ENCODE measurements at places on chromosomes 1 and 21.

DNA sequence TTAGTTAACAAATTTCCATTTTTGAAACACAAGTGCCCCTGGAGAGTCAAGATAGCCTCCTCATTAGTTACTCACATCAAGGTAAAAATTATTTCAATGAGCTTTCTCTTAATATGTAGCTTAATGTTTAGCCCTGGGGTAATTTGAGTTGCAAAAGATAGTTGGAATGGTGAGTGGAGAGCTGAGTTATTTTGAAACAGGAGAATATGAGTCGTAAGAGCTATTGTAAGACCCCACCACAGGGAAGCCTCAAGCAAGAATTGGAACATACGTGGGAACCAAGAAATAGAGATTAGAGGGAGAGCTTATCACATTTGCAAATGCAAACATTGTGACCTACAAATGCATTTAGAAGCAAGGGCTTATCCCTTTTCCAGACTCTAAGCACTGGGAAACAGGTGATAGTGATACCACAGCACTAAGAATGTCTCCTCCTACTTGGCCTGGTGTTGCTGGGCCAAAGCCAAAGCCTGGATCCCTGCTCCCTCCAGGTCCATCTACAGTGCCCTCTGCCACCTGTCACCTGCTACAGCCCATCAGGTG lies 635.1 kb downstream of the PTPRC start:
- DNase-seq, result no peak

DNA sequence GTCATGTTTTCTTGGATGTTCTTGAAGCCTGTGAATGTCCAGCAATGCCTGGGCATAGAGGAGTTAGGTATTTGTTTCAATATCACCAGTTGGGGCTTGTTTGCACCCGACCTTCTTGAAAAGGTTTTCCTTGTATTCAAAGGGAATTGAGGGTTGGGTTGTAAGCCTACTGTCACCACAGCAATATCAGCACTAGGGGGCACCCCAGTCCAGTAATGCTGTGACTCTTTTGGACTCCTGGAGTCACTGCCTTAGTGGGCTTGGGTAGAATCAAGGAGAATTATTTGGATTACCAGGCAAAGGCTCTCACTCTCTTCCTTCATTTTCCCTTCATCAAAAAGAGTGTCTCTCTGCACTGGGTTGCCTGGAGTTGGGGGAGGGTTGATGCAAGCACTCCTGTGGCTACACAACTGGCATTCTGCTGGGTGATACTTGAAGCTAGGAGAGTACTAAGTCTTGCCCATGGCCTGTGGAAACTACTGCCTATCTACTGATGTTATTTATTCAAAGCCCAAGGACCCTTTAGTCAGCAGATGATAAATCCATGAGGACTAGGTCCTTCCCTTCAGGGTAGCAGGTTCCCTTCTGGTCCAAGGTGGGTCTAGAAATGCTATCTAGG lies 34.5 kb downstream of the OR10R2 start:
- DNase-seq, result peak; percentile 10

GRCh38 chr1:229167318-229167717 lies 103.6 kb upstream of the RAB4A start:
- no peak for DNase-seq

- DNase-seq, result no peak
Observed at GRCh38 chr1:243435836-243436235, 180.0 kb downstream of the SDCCAG8 start.

DNA sequence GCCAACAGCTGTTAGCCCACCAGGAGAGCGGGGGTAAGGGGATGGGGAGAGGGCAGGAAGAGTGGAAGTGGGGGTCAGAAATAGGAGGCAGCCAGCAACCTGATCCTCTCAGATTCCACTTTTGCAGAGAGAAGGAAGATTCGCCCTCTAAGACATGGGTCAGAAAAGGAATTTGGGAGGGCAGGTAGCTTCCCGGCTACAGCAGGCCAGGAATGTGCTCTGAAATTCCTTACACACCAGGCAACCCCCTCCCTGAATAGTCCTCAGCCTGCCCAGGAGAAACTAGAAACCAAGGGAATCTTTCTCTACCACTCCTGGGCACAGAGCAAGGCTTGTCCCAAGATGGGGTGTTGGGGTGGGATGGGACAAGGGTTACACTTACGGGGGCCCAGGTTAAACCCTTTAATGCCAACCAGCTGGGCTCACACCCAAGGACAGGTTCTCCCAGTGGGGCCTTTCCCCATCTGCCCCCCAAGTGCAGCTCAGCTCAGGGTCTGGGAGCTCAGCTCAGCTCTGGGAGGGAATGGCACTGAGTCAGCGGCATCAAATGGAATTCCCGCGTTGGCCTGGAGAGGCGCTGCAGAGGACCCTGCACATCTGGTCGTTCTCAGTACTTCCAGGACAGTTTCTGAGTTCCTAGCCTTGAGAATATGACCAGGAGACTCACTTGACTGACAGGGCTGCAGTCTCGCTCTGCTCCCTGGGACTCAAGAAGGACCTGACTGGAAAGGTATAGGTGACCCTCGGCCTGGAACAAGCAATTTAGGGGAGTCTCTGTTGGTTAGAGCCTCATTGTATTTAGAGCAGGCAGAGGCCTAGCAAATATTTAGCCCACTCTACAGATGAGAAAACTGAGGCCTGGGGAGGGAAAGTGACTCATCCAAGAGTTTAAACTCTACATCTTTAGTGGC lies 761 bp downstream of the TNNT2 start:
- DNase-seq, result no peak

DNA sequence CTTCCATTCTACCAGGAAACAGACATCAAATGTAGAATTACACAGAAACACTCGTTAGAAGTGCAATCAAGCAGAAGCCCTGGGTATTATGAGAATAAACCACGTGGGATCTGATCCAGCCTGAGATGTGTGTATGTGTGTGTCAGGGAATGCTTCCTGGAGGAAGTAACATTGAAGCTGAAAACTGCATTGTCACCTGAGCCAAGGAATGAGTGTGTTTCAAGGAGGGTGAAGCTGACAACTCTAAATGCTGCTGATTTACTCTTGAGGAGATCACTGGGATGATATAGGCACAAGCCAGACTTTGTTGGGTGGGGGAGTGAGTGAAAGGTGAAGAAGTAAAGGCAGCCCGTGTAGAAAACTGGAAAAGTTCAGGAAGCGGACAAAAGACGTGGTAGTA lies 27.6 kb downstream of the FAAH start:
- no peak for DNase-seq

DNA sequence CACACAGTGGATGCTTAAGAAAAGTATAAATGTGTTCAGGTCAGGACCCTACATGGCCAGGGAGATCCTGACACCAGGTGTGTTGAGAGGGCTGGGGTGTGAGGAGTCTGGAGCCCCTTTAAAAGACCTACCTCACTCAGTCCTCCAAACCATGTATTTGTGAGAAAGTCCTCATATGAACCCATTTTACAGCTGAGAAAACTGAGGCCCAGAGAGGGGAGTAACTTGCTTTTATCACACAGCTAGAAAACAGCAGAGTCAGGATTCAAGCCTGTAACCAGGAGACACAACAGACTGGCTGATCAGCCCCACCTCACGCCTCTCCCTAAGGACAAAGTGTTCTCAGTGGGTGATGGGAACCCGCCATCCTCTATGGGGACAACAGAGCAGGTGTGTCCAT lies 706.7 kb downstream of the PTPRU start:
- DNase-seq, result no peak

DNA sequence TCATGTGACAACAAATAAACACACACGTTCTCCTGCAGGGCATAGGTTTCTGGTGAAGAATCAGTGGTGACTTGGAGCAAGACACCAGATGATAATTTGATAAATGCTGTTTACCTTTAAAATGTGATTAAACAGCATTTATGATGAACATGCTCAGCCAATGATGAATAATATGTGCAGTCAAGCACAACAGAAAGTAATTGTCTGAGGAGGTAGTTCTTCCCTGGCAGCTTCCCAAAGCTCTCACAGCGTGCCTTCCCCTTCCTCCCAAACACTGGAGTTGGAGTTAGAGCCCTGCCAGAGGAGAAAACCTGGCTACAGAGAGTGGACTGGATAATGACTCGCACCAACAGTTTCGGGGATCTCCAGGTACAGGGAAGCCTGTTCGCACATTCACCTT lies 463.5 kb downstream of the SMYD3 start:
- no peak for DNase-seq

GRCh38 chr1:20558191-20558590 lies 5.8 kb downstream of the FAM43B start:
- DNase-seq, result no peak

- no peak for DNase-seq
Observed at GRCh38 chr1:1374589-1374928, 448 bp downstream of the AURKAIP1 start.

DNA sequence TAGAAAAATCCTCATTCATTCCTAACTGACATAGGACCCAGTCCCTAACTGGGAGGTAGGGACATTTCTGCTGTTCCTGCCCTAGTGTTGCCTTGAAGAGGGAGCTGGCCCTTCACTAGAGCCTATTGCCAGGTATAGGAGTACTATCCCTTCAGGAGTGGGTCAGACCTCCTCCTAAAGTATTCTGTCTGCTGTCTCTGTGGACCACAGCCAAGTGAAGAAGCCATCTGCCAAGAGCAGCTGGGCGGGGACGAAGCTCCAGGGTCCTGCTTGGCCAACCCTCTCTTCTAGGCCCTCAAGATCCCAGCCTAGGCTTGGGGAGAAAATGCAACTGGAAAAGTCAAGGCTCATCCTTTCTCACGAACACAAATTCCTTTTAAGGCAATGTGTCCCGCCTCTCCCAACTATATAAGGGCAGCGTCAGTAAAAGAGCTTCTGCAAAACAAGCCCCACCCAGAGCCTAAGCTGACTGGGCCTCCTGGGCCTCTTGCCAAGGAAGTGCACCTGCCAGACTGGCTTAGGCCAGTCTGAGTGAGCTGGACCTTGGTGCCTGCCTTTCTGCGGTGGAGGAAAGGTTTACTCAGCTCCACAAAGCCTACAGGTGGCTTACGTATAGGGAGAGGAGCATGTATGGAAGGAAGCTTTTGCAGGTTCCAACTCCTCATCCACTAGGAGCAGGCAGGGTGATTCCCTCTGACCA lies 638 bp upstream of the TUFT1 start:
- DNase-seq, result no peak

- DNase-seq, result no peak
Observed at GRCh38 chr1:6587261-6588005, 7.6 kb downstream of the ZBTB48 start.

GRCh38 chr1:37137601-37138000 lies 103.3 kb upstream of the GRIK3 start:
- DNase-seq, result no peak

DNA sequence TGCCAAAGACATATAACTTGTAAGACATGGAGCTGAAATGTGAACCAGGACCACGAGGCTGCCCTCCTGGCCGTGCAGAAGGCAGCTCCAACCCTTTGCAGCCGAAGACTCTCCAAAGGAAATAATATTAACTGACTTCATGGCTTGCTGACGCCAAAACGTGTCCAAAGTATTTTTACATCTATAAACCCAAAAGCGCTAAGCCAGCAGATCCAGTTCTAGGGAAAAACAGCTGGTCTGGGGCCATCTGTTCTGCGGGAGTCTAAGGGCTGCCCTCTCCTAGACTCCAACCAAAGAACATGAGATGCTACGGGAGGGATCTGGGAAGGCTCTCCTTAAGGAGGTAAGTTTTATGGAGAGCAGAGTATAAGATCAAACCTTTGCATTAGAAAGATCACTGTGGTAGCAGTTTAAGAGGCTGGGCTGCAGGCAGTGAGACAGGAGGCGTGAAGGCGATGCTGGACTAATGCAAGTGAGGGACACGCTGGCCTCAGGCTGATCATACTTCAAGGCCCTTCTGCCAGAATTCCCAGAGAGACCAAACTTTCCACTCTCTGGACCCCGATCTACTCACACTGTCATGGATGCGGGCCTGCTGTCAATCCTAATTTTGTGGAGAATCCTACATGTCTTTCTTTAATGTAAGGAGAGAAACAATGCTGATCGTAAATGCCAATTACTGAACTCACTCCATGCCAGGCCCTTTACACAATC lies 1.2 kb downstream of the TMEM53 start:
- DNase-seq, result no peak

GRCh38 chr1:118021668-118022067 lies 92.1 kb downstream of the WDR3 start:
- no peak for DNase-seq

DNA sequence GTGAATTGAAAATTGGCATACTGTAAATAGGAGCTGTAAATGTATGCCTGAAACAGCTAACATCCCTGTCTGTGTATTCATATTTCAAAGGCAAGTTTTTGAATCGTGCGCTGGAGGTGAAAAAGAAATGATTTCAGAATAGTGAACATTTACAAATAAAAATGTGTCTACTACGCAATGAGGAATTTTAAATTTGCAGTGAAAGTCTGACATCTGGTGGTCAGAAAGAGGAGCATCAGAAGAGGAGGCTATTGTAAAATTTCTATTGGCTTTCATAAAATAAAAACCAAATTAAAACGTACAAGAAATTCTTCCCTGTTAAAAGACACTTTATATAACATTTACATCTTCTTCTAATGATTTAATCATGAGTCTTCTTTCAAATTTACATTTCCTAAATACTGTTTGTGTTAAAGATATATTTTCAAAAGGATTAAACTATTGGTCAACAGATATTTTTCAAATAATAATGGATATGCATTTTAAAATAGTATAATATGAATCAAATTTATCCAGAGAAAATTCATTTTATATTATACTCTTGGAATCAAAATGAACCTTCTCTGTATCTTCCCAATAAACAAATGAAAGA lies 113.7 kb upstream of the RRP15 start:
- DNase-seq, result no peak

GRCh38 chr1:228902781-228903433 lies 167.6 kb downstream of the RHOU start:
- DNase-seq, result no peak

- DNase-seq, result no peak
Observed at GRCh38 chr1:66088787-66089186, 296.1 kb downstream of the PDE4B start.

- DNase-seq, result no peak
Observed at GRCh38 chr1:98143403-98143802, 222.6 kb upstream of the DPYD start.

DNA sequence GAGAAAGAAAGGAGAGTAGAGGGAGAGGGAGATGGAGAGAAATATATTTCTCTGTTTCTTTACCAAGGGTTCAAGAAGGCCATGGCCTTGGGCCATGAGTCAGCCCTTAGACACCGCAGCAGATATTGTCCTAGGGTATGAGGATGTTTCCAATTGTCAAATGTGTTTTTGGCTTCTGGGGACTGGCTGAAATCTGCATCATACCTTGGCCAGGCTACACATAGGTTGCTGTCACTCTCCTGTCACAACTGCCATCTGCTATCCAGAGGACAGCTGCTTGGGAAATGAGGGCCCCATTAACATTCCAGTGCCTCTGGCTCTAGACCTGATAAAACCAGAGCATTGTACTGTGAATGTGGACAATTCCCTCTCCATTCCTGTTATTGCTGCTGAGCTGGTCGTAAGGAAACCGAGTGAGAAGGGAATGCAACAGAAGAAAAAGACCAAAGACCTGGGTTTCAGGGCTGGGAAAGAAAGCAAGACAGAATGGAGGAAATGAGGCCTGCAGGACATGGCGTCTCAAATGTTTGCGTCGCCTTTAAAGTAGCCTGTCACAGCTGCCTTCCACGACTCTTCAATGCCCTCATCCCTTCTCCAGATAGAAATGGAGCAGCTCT lies 8.8 kb upstream of the PIGC start:
- no peak for DNase-seq
